HepG2 (cell line): ENCODE measurements at places on chromosomes 5 and 9. TPM values are rescaled to one million over a fixed set of nuclear protein-coding genes. Genes with fewer than 3 reads are reported as not detected.

GRCh38 chr5:58582019-58582802, 664 bp upstream of the RAB3C start:
- H3K4me3 ChIP-seq: peak overlapping the region; percentile 68
- no peak overlapping the region for H3K27ac ChIP-seq
- H3K4me1 ChIP-seq: peaks cover 16% of the 10 kb centered on the region

GRCh38 chr5:33072296-33072695, 361.2 kb downstream of the NPR3 start:
- no peak for DNase-seq
- no peaks in the 10 kb centered on the region for H3K36me3 ChIP-seq
- H3K4me1 ChIP-seq: no peaks in the 10 kb centered on the region

Gene C5orf52
- total RNA-seq: not detected in 2 replicates

DNA sequence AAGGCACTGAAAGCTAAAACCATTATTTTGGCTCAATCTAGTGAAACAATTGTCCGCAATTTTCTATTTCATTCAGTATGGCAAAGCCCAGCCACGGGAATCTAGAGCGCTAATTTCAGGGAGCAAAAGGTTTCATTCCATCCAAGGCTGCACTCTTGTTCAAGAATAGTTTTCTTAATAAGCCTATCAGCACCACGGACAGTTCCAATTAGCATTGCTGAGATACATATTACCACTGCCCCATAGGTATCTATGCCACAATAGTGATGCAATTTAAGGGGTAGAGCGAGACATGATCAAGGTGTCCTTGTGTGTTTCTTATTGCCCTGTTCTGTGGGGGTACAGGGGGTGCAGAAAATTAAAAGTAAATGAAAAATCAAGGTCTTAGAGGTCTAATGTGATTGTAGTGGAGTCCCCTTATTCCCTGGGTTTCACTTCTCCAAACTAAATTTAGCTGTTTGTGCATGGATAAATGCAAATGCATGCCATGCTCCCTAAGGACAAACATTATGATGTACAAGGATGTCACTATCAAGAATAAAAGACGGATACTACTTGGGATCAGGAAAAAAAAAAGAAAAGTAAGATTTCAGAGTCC, 45.5 kb downstream of the SPOCK1 start:
- no peak overlapping the region for H3K27ac ChIP-seq
- H3K36me3 ChIP-seq: no peaks in the 10 kb centered on the region
- H3K4me3 ChIP-seq: no peak overlapping the region
- peak; percentile 5 for DNase-seq

Gene SLC27A6
- not detected in 2 replicates for total RNA-seq

- no peaks in the 10 kb centered on the region for H3K4me1 ChIP-seq
- H3K4me3 ChIP-seq: no peak overlapping the region
Measured at GRCh38 chr5:170195961-170196360, 36.8 kb upstream of the C5orf58 start.

DNA sequence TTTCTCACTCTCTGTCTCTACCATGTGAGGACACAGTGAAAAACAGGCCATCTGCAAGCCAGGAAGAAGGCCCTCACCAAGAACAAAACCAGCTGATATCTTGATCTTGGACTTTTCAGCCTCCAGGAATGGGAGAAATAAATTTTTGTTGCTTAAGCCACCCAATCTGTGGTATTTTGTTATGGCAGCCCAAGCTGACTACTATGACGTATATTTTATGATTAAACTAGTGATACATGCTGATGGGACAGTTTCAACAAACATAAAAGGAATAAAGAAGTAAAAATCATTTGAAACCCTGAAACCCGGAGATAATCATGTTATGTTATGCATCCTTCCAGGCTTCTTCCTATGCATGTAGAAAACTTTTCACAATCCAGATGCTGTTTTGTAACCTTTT, 71.5 kb upstream of the ERBIN start:
- H3K4me1 ChIP-seq: peaks cover 23% of the 10 kb centered on the region
- no peak overlapping the region for H3K27ac ChIP-seq
- no peak overlapping the region for H3K4me3 ChIP-seq
- no peaks in the 10 kb centered on the region for H3K27me3 ChIP-seq

Gene PCDHGA4
- total RNA-seq: 0.15 and 0.58 TPM in 2 replicates

DNA sequence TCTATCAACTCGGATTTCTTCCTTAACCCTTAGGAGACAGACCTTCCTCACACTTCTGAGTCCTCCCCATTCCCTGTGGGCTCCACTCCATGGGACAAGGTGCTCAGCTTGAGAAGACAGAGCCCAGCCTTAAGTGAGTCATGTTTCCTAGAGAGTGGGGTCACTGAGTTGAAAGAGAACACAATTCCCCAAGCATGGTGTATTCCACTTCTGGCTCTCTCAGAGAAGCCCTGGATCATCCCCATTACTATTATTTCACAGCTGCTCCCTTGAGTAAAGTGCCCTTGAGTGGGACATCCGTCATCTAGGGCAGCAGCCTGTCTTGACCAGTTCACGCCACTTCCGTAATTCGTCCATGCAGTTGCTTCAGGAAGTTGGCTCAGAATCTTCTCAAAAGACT, 604.8 kb downstream of the BNC2 start:
- DNase-seq: no peak
- H3K27ac ChIP-seq: no peak overlapping the region
- no peak overlapping the region for H3K4me3 ChIP-seq
- H3K4me1 ChIP-seq: peaks cover 15% of the 10 kb centered on the region; the same call in 1 of the 2 replicates
- peaks cover 6% of the 10 kb centered on the region; the same call in 2 of the 3 replicates for H3K27me3 ChIP-seq
- no peaks in the 10 kb centered on the region for H3K36me3 ChIP-seq

Gene FOXE1
- total RNA-seq: not detected in 2 replicates

DNA sequence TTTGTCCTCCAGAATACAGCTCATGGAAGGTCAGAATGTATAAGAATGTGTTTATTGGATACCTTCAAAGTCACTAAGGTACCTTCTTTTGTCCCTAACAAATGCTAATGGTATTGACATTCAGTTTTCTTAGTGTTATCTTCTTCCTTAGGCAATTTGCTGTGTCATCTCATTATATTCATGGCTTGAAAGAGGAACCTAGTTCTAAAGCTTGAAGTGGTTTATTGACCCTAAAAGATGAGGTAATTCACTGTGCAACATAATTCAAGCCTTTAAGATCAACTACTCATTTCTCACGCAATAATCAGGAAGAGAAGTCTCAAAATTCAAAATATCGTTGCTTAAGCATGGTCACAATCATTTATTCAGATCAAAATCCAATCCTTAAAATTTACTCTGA, 342.7 kb upstream of the RIOK2 start:
- no peak overlapping the region for H3K27ac ChIP-seq
- H3K36me3 ChIP-seq: no peaks in the 10 kb centered on the region
- no peaks in the 10 kb centered on the region for H3K4me1 ChIP-seq
- H3K27me3 ChIP-seq: no peaks in the 10 kb centered on the region

DNA sequence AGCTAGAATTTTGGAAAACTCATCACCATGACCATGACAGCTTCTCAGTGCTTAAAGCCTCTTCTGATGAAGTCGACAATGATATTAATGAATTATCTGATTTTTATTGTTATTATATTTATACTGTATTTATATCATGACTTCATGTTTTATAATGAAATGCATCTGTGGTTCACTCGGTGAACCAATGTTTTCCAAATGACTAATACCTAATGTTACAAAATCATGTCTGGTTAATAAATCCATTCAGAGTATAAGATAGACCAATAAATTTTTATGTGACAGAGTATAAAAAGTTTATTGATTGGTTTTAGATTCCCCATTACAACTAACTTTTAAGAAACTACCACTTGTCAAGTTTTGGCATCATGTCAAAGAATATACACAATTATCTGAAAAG, 416.5 kb downstream of the MLLT3 start:
- H3K4me1 ChIP-seq: no peaks in the 10 kb centered on the region
- no peak overlapping the region for H3K4me3 ChIP-seq

Gene PLCXD3
- total RNA-seq: 0.03 TPM in 1 of 2 replicates, not detected in the other
